ENCODE measurements at places on chromosomes 2 and 18. TPM values are rescaled to one million over a fixed set of nuclear protein-coding genes. Genes with fewer than 3 reads are reported as not detected.

Gene XDH
- total RNA-seq, result not detected

Gene TFPI
- not detected for total RNA-seq

DNA sequence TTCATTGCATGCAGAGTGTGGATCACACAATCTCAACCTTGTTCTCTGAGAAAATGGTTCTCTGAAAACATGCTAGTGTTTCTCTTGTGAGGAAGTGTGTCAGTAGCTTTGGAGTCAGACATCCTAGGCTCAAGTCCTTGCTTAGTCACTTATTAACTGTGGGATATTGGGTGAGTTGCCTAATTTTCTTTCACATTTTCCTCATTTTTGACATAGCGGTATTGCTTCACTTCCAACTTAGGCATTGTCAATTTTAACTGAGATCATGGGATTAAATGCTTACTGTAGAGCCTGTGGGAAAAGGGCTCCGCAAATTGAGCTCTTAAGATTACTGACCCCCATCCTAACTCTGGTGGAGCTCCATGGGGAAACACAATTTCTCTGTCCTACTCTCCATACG lies 622.2 kb downstream of the CNTNAP5 start:
- DNase-seq, result no peak

GRCh38 chr2:88071365-88071764 lies 3.7 kb downstream of the SMYD1 start:
- DNase-seq, result no peak

DNA sequence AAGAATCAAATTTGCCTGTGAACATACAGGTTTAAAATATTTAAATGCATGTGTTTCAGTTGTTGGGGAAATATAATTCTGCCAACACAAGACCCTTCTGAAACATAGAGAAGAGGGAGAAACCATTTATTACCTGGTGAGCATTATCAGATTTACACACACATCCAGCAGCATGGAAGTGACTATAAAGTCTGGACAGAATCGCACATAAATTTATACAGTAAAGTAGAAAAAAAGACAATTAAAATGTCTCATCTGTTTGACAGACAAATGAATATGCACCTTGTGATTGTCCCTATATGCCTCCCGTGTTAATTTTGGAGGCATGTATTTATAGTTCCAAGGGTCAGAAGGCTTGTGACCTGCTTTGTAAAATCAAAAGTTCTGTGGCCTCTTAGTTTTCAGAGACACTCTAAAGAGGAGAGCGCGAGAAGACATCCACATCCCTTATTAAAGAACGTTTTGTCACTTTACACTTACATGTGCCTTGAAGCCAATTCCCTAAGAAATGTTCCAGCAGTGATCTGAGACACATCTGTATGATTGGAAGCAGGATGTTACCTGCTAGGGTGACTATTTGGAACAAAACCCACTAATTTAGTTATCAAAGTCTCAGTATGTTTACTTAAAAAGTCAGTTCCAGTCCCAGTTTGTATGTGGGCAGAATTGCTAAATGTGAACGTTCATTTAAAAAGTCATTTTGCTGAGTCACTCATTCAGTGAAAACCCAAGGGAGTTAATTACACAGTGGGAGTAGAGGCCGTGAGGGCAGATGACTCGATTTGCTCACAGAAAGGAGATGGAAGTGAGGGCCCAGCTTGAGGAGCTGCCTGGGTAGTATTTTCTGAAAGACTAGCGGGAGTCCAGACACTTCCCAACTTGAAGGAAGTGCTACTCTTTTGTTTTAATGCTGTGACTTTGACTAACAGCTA lies 527.6 kb upstream of the MEX3C start:
- no peak for DNase-seq

DNA sequence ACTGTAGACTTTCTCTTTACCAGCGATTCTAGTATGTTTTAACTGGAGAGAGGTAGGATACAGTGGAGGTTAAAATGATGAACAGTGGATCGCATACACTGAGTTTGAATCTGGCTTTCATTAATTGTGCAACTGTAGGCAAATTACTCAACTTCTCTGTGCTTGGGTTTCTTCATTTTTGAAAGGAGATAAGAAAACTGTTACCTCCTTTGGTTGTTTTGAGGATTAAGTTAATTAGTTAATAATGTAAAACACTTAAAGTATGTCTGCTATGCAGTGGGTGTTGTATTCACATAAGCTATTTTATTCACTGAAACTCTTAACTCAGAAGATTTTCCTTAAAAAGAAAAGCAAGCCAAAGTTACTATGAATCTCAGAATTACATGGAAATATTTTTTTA lies 111.8 kb upstream of the CYP20A1 start:
- DNase-seq, result no peak

DNA sequence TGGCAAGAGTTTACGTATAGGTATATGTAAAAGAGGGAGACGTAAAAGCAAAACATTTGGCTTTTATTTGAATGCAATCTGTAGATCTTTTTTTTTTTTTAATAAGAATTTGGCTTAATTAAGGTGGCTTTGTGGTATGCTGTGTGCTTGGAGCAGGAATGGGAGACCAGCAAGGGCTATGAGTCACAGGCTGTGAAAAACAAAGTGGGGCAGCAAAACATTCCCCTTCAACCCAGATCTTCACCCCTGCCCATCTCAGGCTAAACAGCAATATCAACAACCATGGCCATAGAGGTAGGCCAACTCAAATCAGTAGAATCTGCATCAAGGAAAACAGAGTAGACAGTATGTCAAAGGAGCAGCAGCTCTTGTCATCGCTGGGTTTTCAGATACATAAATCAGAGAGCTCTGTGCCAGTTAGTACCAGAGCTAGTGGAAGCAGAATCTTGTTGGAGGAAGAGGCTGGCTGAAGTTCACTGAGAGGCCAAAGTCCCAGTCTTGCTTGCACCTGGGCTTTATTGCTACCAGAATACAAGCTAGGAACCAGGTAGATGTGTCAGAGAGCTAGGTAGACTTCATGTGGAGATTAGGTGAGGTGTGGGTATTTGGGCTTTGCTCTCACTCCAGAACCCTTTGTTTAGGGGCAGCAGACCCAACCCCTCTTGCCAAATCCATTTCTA lies 191.5 kb upstream of the FANCL start:
- DNase-seq, result no peak

DNA sequence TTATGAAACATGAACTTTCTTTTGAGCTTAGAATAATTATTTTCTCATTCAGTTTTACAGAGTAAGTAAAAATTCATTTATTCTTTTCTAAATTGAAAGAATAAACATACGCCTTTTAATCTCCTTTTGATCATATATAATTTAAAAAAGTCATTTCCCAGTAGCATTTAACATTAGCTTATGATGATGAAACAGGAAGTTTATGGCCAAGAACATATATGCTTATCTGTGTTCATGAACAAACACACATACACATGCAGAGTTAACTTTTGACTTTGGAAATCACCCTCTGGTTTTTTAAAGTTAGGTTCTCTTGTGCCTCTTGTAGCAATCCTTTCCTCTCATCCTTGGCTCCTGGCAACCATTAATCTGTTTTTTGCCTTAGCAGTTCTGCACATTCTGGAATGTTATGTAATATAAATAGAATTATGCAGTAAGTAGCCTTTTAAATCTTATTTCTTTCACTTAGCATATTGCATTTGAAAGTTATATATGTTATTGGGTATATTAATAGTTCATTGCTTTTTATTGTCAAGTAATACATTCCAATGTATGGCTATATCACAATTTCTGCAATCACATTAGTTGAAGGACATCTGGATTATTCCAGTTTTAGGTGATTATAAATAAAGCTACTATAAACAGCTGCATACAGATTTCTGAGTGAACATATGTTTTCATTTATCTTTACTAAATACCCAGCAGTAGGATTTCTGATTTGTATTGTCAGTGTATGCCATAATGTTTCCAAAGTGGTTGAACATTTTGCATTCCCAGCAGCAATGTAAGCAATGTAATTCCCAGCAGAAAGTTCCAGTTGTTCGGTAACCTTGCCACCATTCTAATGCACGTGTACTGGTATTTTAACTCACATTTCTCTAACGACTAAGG lies 210.3 kb downstream of the ZRANB3 start:
- no peak for DNase-seq

Gene YPEL5
- total RNA-seq, result 73.7 TPM

Gene ACADL
- not detected for total RNA-seq

GRCh38 chr2:155377931-155378444 lies 679.5 kb downstream of the KCNJ3 start:
- DNase-seq, result no peak

- no peak for DNase-seq
Observed at GRCh38 chr2:209610631-209611030, 161.0 kb upstream of the UNC80 start.

- no peak for DNase-seq
Observed at GRCh38 chr2:127305990-127306585, 12.1 kb upstream of the ERCC3 start.

- DNase-seq, result peak; percentile 25
Observed at GRCh38 chr2:239012228-239012627, 164.3 kb downstream of the TWIST2 start.

GRCh38 chr2:209976698-209977385 lies 25.6 kb upstream of the RPE start:
- DNase-seq, result no peak

DNA sequence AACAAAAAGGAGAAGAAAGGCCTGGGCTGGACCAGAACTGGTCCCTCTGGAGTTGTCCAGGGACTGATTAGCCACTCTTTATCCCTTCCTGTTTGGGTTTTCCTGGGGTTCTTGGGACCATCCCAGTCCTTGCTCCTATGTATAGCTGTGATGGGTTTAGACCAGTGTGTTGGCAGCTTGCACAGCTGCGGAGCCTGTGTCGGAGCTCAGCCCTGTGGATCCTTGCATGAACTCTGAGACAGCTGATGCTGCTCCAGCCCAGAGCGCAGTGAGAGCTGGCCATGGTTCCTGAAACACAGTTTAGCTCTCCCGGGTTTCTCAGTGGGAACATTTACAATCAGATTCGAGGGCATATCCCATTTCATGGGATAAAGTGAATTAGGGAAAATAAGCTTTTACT lies 16.9 kb downstream of the IMPA2 start:
- no peak for DNase-seq

- DNase-seq, result no peak
Observed at GRCh38 chr18:3914833-3915610, 465.1 kb downstream of the TGIF1 start.

DNA sequence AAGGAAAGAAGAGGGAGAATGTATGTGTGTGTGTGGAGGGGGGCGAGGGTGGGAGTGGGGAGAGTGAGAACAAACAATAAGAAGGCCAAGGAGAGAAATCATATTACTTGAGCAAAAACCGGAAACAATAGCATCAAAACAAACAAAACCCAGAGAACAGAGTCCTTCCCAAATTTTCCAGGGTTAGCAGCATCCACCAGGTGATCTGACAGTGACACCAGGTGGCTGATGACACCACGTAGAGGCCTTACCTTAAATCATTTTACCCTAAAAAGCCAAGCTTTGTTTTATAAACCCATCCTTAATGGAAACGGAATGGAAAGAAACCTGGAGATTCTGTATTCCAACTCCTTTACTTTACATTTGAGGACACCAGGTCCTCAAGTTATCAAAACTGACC lies 42.9 kb downstream of the CDCA7 start:
- no peak for DNase-seq

Data from activated naive CD4-positive, alpha-beta T cell treated with anti-CD3 and anti-CD28 coated beads, Interleukin-2, amount 50 U/mL, for 72 hours (primary cell).